ENCODE measurements at places on chromosomes 16 and 17.

- peaks cover 7% of the 10 kb centered on the region for H3K4me1 ChIP-seq
- no peak overlapping the region for H3K27ac ChIP-seq
- H3K27me3 ChIP-seq: no peaks in the 10 kb centered on the region
- no peak for DNase-seq
- H3K4me3 ChIP-seq: no peak overlapping the region
Measured at GRCh38 chr16:1458977-1459341, 14.6 kb upstream of the CCDC154 start.

DNA sequence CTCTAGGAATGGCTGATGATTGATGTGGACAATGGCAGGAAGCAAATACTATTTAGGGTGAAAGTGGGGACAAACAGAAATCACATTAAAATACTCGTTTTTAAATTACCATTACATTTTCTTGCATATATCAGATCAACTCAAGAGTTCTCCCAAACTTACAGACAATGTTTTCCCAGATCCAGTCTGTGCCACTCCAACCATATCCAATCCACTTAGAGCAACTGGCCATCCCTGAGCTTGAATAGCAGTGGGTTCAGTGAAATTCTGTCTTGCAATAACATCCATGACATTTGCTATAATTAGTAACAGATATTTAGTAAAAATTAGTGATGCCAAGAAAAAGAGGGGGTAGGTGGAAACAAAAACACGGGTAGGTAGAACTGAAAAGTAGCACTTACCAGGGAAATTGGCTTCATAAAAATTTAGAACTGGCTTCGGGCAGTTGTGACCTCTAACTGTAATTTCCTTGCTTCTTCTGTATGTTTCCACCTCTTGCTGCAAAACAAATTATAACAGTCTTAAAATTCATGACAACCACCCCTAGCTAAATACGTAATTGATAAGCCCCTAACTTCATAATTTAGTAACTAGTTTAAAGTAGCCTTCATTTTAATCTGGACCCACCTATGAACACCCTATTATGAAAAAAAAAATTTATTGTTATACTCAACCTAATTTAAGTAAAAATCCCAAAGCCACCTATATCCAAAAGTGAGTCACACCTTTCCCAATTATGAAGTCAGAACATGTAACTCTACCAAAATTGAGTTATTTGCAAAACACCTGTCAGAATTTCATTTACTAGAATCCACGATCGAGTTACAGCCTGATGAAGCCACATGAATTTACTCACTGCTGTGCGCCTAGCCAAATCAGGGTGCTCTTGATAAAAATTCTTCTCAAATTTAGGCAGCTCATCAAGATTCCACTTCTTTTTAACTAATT lies 2.0 kb downstream of the DDX5 start:
- peaks cover 77% of the 10 kb centered on the region for H3K4me1 ChIP-seq
- DNase-seq: no peak
- peak overlapping the region; percentile 98 for H3K4me3 ChIP-seq
- H3K36me3 ChIP-seq: peaks cover 47% of the 10 kb centered on the region

DNA sequence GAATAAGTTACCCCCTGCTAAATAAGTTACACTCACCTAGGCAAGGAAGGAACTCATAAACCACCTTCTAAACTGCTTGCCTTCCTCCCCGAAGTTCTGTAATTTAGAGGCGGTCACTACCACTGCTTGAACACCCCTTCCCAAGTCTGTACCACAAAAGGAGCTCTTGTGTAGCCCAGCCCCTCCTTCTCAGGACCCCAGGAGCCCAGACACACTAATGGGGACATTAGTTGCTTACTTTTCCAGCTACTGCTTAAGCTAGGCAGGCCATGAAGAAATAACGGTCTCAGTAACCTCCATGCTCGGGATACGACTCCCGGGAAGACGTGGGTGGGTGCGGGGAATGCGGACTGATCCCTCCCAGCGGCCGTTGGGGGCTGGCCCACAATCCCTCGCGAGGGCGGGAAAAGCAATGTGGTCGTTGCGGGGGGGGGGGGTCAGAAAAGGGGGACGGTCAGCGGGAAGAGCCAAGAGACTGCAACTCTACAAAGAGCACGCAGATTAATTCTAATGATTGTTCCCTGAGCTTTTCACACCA lies at the start of gene TEX14:
TEX14 (minus strand) TSS at position 345 of the 538 bp plus-strand sequence. CDS start 40,044 bp downstream, outside the sequence.
- DNase-seq: no peak
- peaks cover 40% of the 10 kb centered on the region for H3K4me1 ChIP-seq
- peak within 1 kb of the TSS; percentile 98 for H3K4me3 ChIP-seq
- H3K27ac ChIP-seq: peak within 1 kb of the TSS; percentile 97
- peaks cover 13% of the 10 kb centered on the region for H3K36me3 ChIP-seq

DNA sequence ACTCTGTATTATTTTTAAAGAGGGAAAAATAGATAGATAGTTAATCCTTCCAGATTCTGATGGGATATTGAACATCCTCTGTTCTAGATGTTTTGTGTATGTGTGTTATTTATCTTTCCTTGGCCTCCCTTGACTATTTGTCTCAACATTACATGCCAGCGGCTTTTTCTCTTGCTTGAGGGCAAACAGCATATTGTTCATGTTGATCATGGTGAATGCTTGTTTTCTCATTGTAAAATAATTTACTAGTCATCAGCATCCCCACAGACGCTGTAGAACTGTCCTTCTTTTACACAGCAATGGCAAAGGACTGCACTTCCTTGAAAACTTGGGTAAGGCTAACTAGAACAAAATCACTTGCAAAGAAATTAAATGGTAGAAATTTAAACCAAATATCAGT lies 1376.4 kb upstream of the GOT2 start:
- no peaks in the 10 kb centered on the region for H3K27me3 ChIP-seq
- no peak overlapping the region for H3K4me3 ChIP-seq
- no peak overlapping the region for H3K27ac ChIP-seq
- no peaks in the 10 kb centered on the region for H3K4me1 ChIP-seq

DNA sequence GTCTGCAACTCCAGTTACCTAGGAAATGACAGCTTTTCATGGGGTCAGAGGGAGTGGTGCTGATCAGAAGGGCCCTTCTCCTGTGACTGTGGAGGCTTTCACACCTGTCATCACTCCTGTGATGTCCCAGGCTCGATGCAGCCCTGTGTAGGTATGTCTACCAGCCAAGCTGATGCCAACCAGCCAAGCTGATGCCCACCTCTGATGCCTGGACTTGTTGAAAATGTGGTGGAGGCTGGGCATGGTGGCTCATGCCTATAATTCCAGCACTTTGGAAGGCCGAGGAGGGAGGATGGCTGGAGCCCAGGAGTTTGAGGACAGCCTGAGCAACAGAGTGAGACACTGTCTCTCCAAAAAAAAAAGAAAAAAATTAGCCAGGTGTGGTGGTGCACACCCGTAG lies 33.7 kb upstream of the RGS9 start:
- no peak overlapping the region for H3K4me3 ChIP-seq
- DNase-seq: no peak
- H3K27me3 ChIP-seq: peaks cover 11% of the 10 kb centered on the region
- H3K27ac ChIP-seq: no peak overlapping the region
- peaks cover 21% of the 10 kb centered on the region for H3K4me1 ChIP-seq

- H3K27ac ChIP-seq: peak overlapping the region; percentile 14
- no peaks in the 10 kb centered on the region for H3K27me3 ChIP-seq
- peak overlapping the region; percentile 95 for H3K4me3 ChIP-seq
Measured at GRCh38 chr17:31489295-31490018, 98.0 kb downstream of the RAB11FIP4 start.

GRCh38 chr17:81808778-81809555 lies 5.0 kb downstream of the GCGR start:
- H3K36me3 ChIP-seq: no peaks in the 10 kb centered on the region
- DNase-seq: no peak
- no peaks in the 10 kb centered on the region for H3K4me1 ChIP-seq
- H3K27me3 ChIP-seq: peaks cover 17% of the 10 kb centered on the region
- no peak overlapping the region for H3K27ac ChIP-seq
- H3K4me3 ChIP-seq: no peak overlapping the region

- peak overlapping the region; percentile 89 for H3K4me3 ChIP-seq
- H3K27ac ChIP-seq: peak overlapping the region; percentile 94
- DNase-seq: no peak
- H3K36me3 ChIP-seq: peaks cover 2% of the 10 kb centered on the region
- H3K4me1 ChIP-seq: peaks cover 41% of the 10 kb centered on the region
- H3K27me3 ChIP-seq: no peaks in the 10 kb centered on the region
Measured at GRCh38 chr17:30477774-30478115, 537 bp downstream of the GOSR1 start.

- H3K27me3 ChIP-seq: no peaks in the 10 kb centered on the region
- H3K4me1 ChIP-seq: peaks cover 21% of the 10 kb centered on the region
- no peak for DNase-seq
- no peaks in the 10 kb centered on the region for H3K36me3 ChIP-seq
- H3K27ac ChIP-seq: no peak overlapping the region
- H3K4me3 ChIP-seq: no peak overlapping the region
Measured at GRCh38 chr16:4086153-4086552, 30.1 kb downstream of the ADCY9 start.

DNA sequence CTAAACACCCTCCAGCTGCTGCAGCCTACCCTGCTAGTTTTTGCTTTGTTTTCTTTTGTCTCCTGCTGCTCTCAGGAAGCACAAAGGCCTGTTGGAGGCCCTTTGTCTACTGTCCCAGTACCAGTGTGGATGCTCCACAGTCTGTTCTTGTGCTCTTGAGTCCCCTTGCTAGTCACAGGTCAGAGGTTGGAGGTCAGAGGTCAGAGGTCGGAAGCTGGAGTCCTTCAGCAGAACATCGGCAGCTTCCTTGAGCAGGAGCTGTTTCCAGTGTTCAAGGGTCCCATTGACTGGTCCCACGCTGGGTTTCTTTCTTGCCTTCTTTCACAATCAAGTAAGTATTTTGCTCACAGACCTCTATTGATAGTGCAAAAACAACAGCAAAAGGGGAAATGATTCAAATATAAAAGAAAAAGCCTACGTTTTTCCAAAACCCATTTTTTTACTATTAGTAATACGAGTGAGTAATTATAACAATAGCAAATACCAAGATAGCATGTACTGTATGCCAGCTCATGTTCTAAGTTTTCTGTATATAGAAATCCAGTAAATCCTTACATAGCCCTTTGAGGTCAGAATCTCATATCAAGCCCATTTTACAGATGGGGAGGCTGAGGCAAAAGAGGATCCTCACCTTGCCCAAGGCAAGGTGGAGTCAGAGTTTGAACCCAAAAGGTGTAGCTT lies 10.9 kb upstream of the IL34 start:
- H3K27me3 ChIP-seq: no peaks in the 10 kb centered on the region
- no peaks in the 10 kb centered on the region for H3K4me1 ChIP-seq
- H3K27ac ChIP-seq: no peak overlapping the region
- DNase-seq: no peak

DNA sequence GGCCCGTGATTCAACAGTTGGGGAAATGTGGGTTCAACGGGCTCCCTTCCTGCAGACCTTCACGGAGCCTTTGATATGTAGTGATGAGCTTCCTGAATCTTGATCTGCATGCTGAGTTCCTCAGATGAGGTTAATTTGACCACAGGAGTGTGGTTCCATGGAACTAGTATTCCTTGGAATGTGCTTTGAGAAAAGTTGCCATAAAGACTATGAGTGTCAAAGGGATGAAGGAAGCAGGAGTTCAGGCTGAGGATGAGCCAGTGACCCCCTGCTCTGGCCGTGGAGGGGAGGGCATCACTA lies 229.2 kb downstream of the MSI2 start:
- H3K4me1 ChIP-seq: peaks cover 73% of the 10 kb centered on the region
- peaks cover 1% of the 10 kb centered on the region for H3K36me3 ChIP-seq
- no peak overlapping the region for H3K4me3 ChIP-seq
- H3K27ac ChIP-seq: no peak overlapping the region

DNA sequence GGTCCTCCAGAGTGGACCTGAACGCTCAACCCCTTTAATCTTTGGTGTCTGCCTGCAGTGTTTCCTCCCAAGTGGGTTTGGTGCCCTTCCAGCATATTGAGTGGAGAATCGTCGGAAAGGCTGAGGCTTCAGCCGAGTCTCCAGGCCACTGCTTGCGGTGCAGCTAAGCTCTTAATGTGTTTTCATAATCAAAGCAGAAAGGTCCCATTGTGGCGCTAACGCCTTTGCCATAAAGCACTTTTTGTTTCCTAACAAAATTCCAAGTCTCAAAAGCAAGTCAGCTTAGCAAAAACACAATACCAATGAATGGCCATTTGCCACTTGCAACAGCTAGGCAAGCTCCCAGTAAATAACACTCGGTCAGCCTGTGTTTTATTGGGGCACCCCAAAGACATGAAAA lies 57.6 kb downstream of the KSR1 start:
- H3K36me3 ChIP-seq: peaks cover 3% of the 10 kb centered on the region
- DNase-seq: no peak
- peak overlapping the region; percentile 51 for H3K27ac ChIP-seq
- H3K4me3 ChIP-seq: no peak overlapping the region
